ENCODE measurements at places on chromosomes 3 and 15.

GRCh38 chr3:46500656-46501635, 3.2 kb downstream of the RTP3 start:
- DNase-seq, result peak; percentile 48

DNA sequence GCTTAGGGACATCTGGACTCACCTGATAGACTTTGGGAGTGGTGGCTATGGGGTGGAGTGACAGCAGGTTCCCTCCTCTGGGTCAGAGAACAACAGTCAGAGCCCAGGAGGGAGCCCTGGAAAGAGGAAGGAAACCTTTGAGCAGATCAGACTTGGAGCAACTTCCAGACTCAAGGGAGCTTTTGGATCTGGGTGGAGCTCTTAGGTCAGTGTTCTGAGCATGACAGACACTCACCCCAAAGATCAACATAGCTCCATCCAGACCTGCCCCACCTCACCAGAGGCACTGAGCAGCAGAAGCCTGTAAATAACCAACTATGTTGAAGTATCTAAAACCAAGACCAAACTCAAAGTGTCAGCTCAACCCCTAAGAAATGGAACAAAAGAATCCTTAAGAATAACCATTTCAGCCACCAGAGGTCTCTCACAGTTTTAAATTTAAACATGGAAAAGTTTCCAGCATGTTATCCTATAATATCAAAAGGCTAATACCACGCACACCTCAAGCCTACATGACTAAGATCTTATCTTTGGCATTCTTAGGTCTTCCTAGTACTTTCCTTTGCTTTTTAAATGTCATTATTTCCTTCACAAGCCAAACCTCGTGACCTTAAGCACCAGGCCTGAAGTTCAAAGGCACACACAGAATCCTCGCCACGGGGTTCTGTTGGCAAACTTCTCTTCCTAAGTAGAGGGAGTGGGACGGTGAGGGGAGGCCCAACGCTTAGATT, 56.4 kb downstream of the UMPS start:
- DNase-seq, result peak; percentile 68

- DNase-seq, result no peak
Measured at GRCh38 chr3:79870313-79870620, 102.5 kb upstream of the ROBO1 start.

- peak; percentile 37 for DNase-seq
Measured at GRCh38 chr3:71962561-71963240, 177.8 kb upstream of the PROK2 start.
